ENCODE measurements at places on chromosomes 3 and 15.

DNA sequence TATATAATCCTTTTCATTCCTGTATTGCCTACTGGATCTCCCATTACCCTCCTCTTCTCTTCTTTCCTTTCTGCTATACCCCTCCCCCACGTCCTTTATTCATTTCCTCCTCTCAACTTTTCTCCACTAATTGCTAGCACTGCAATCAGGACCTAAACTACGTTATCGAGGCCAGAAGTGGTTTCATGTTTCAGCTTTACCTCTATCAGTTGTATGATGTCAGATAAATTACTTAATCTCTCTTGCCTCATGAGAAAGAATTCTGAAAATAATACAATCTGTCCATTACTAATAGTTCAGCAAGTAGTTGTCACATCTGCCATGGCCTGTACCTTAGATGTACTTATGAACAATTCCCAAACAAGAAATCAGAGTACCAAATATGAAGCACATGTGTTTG is 10.6 kb downstream of the POPDC2 start:
- H3K4me1 ChIP-seq: peaks cover 25% of the 10 kb centered on the region
- no peak overlapping the region for H3K27ac ChIP-seq
- no peaks in the 10 kb centered on the region for H3K36me3 ChIP-seq
- no peak for DNase-seq
- no peak overlapping the region for H3K4me3 ChIP-seq

DNA sequence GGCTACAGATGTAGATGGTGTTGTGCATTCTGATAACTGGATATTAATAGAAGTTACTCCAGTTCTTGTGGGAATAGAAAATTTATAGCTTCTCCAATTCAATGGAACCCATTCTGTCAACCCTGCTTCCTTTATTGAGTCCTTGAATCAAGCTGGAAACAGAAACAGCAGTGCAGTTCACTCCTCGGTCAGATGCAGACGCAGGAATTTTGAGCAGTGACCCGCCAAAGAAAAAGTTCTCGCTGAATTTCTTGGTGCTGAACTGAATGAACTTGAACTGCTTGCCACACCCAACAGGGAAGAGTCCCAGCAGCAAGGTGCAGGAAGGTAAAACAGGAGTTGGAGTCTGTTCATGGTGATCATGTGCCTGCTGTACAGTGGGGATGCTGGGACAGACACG is 10.3 kb downstream of the HRH1 start:
- no peak overlapping the region for H3K4me3 ChIP-seq
- peaks cover 43% of the 10 kb centered on the region for H3K4me1 ChIP-seq
- H3K27ac ChIP-seq: no peak overlapping the region
- DNase-seq: no peak
- no peaks in the 10 kb centered on the region for H3K36me3 ChIP-seq
- no peaks in the 10 kb centered on the region for H3K27me3 ChIP-seq

- no peaks in the 10 kb centered on the region for H3K36me3 ChIP-seq
- no peak overlapping the region for H3K27ac ChIP-seq
- DNase-seq: no peak
- peaks cover 28% of the 10 kb centered on the region for H3K4me1 ChIP-seq
- no peaks in the 10 kb centered on the region for H3K27me3 ChIP-seq
These were observed 3.5 kb upstream of the ISG20 start for GRCh38 chr15:88635318-88635717.

DNA sequence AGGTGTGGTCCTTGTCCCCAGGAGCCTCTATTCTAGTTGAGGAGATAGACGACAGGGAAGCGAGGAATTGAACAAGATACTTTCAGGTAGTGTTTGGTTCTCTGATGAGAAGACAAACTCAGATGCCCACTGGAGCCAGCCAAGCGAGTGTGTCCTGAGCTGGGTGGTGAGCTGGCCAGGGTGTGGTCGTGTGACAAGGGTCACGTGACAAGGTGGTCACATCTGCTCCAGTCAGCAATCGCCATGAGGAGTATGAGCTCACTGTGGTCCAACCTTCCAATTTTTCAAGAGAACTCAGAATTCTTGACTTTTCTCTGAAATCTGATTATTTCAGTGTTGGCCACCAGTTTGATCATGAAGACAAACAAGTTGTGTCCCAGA is 39.5 kb downstream of the SLC6A6 start:
- no peaks in the 10 kb centered on the region for H3K27me3 ChIP-seq
- no peaks in the 10 kb centered on the region for H3K36me3 ChIP-seq
- H3K27ac ChIP-seq: no peak overlapping the region
- H3K4me3 ChIP-seq: no peak overlapping the region

GRCh38 chr3:3286014-3286413 is 106.5 kb upstream of the CRBN start:
- no peaks in the 10 kb centered on the region for H3K4me1 ChIP-seq
- H3K27me3 ChIP-seq: no peaks in the 10 kb centered on the region
- H3K27ac ChIP-seq: no peak overlapping the region
- DNase-seq: no peak
- H3K36me3 ChIP-seq: no peaks in the 10 kb centered on the region
- no peak overlapping the region for H3K4me3 ChIP-seq

DNA sequence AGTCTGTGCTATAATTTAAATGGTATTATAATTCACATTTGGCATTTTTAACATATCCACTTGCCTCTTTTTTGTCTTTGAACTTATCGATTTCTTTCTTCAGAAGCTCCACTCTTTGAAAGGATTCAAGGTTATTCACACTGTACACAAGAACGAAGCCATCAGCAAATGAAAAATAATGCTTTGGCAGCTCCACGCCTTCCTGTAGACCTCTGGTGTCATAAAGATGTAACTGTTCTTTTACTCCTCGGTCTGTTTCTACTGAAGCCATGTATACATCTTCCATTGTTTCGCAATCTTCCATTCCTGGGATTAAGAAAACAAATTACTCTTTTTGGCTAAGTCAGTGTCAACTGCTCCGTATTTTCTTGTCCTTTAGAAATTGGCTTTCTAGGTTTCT is 16.0 kb downstream of the NKIRAS1 start:
- peaks cover 18% of the 10 kb centered on the region for H3K36me3 ChIP-seq
- DNase-seq: no peak
- no peaks in the 10 kb centered on the region for H3K4me1 ChIP-seq

GRCh38 chr3:178494386-178494785 is 41.9 kb upstream of the KCNMB2 start:
- DNase-seq: no peak
- H3K27ac ChIP-seq: no peak overlapping the region
- no peak overlapping the region for H3K4me3 ChIP-seq

DNA sequence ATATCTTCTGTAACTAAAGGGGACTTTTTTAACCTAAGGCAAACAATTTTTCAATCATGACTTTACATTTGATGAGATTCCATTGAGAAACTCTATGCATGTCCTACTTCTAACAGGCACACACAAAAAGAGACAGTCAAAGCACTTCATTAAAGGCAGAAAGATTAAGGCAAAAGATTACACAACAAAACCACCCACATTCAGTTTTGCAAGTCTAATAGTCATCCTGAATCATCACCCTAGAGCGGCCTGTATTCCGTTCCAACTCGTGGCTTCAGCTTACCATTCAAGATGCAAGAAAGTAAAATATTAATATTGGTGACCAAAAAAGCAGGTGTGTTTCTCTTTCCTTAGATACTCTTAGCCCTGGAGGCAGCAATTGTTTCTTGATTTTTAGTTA is 205.9 kb downstream of the P3H2 start:
- no peaks in the 10 kb centered on the region for H3K27me3 ChIP-seq
- no peak overlapping the region for H3K27ac ChIP-seq
- no peak for DNase-seq
- H3K4me3 ChIP-seq: no peak overlapping the region

GRCh38 chr15:25385986-25386385 is 52.8 kb downstream of the UBE3A start:
- H3K27ac ChIP-seq: no peak overlapping the region
- H3K4me3 ChIP-seq: no peak overlapping the region
- no peaks in the 10 kb centered on the region for H3K4me1 ChIP-seq

GRCh38 chr3:101146946-101147345 is 153.7 kb upstream of the ABI3BP start:
- no peaks in the 10 kb centered on the region for H3K36me3 ChIP-seq
- no peaks in the 10 kb centered on the region for H3K27me3 ChIP-seq
- H3K4me1 ChIP-seq: no peaks in the 10 kb centered on the region
- H3K4me3 ChIP-seq: no peak overlapping the region

DNA sequence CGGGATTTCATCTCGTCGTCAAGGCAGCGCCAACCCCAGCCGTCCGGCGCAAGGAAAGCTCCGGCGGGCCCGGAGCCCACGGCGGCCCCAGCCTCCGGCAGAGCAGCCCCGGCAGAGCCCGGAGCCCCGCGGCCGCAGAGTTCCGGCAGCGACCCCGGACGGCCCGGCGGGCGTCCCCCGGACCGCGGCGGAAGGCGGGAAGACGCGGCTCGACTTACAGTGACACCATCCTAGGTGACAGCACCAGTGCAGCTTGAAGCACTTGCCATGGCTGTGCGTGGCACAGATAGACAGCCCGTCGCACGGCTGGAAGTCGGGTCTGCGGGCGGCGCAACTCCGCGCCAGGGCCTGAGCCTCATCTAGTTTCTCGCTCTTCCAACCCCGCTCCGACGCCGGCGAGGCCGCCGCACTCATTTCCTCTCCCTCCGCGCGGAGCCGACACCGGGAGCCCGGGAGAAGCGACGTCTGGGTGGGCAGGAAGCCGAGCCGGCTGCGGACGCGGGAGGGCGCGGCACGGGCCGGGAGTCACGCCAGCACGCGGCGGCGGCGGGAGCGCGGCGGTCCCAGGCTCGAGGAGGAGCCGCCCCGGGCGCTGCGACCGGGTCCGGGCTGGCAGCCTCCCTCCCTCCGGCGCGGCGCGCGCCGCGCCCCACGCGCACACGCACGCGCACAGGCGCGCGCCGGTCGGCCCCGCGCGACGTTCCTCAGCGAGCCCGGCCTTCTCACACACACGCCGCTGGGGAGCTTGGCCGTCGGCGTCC is at the start of gene C3orf70:
Gene C3orf70, minus strand, starts transcription at position 651 of the 761 bp plus-strand sequence. Its CDS starts 237 bp downstream, at position 414.
- H3K4me3 ChIP-seq: peak within 1 kb of the TSS; percentile 71
- H3K27me3 ChIP-seq: no peaks in the 10 kb centered on the region
- peak within 1 kb of the TSS; percentile 87 for H3K27ac ChIP-seq
- peaks cover 18% of the 10 kb centered on the region for H3K4me1 ChIP-seq
- DNase-seq: no peak

DNA sequence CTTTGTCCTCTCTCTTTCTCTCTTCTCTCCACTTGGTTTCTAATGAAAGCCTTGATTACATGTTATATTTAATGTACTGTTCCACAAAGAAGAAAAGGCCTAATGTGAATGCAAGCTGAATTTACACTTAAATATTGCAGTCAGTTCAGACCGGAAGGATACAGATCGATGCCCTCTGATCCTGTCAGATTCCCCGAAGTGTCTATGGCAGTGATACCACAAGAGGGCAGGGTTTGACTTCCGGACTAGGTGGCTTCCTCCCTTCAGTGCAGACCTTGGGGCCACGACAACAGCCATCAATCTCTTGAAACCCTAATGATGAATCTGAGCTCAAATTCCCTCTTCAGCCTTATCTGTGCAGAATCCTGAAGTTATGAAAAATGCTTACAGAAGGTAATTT is 29.5 kb downstream of the AGTR1 start:
- H3K27me3 ChIP-seq: no peaks in the 10 kb centered on the region
- no peak for DNase-seq
- H3K4me1 ChIP-seq: no peaks in the 10 kb centered on the region

DNA sequence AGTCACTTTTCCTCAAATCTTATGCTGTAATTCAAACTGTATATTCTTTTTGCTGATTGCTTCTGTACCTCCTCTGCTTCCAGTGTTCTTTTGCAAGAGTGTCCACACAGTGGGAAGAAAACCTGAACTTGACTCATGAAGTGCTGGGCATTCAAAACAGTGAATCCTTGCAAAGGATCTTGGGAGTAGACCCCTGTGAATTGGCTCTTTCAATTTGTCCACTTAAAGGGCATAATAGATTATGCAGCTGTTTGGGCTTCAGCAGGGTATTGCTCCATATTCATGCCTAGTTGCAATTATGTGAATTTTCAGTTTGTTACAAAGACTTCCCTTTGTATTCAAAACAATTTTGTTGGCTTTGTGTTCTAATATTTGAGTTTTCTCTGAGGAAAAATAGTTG is 11.4 kb downstream of the ZFAND6 start:
- no peak overlapping the region for H3K4me3 ChIP-seq
- no peaks in the 10 kb centered on the region for H3K27me3 ChIP-seq
- H3K4me1 ChIP-seq: peaks cover 48% of the 10 kb centered on the region
- H3K36me3 ChIP-seq: no peaks in the 10 kb centered on the region

DNA sequence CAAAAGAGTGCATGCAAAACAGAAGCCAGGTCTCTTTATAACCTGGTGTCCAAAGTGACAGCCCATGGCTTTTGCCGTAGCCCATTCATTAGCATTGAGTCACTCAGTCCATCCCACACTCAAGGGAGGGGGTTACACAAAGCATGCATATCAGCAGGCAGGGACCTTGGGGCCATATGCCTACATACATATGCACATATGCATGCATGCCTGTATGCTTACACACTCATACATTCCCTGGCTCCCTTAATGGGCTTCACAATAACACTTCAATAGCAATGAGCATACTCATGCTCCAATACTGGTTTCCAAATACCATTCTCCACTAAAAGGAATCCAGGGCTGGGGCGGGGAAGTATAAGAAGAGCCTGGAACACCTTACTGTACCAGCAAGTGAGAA is 22.0 kb downstream of the TRPM1 start:
- no peak overlapping the region for H3K27ac ChIP-seq
- peaks cover 34% of the 10 kb centered on the region for H3K4me1 ChIP-seq
- no peaks in the 10 kb centered on the region for H3K27me3 ChIP-seq
- H3K4me3 ChIP-seq: no peak overlapping the region
- H3K36me3 ChIP-seq: no peaks in the 10 kb centered on the region

- no peaks in the 10 kb centered on the region for H3K4me1 ChIP-seq
- H3K4me3 ChIP-seq: no peak overlapping the region
- no peaks in the 10 kb centered on the region for H3K36me3 ChIP-seq
- no peak for DNase-seq
- H3K27me3 ChIP-seq: no peaks in the 10 kb centered on the region
These were observed 38.3 kb upstream of the IQCF6 start for GRCh38 chr3:51817375-51817774.

GRCh38 chr3:39273119-39273518 is 6.7 kb downstream of the CX3CR1 start:
- H3K27me3 ChIP-seq: no peaks in the 10 kb centered on the region
- H3K4me1 ChIP-seq: no peaks in the 10 kb centered on the region
- no peaks in the 10 kb centered on the region for H3K36me3 ChIP-seq
- H3K4me3 ChIP-seq: no peak overlapping the region
- DNase-seq: no peak
- no peak overlapping the region for H3K27ac ChIP-seq

DNA sequence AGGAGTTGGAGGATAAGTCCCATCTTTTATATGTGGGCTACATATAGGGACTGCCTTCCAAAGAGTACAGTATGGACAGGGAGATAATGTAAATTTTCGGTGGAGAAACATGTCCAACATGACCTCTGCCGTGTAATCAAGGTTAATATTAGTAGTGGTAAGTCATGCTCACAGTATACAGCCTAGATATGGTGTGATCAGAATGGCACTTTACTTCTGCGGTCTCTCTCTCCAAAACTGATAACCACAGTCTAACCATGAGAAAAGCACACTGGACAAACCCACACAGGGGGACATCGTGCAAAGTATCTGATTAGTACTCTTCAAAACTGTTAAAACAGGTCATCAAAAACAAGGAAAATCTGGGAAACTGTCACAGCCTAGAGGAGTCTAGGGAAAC is 66.6 kb upstream of the PLCL2 start:
- no peak overlapping the region for H3K4me3 ChIP-seq
- DNase-seq: no peak
- no peaks in the 10 kb centered on the region for H3K27me3 ChIP-seq
- H3K36me3 ChIP-seq: no peaks in the 10 kb centered on the region
- H3K4me1 ChIP-seq: no peaks in the 10 kb centered on the region
- no peak overlapping the region for H3K27ac ChIP-seq
